ENCODE measurements at places on chromosomes 4 and X. TPM values are rescaled to one million over a fixed set of nuclear protein-coding genes. Genes with fewer than 3 reads are reported as not detected.

The GDPD2 gene
- total RNA-seq = not detected

The RXFP1 gene
- total RNA-seq = not detected

The SPATA4 gene
- total RNA-seq = not detected

The CSAG1 gene
- total RNA-seq = not detected

The MAGEB10 gene
- total RNA-seq = not detected

The OTUD6A gene
- not detected for total RNA-seq

The TKTL2 gene
- not detected for total RNA-seq

GRCh38 chr4:142509881-142510280 lies 336.2 kb downstream of the INPP4B start:
- no peaks in the 10 kb centered on the region for H3K4me1 ChIP-seq
- no peaks in the 10 kb centered on the region for H3K27me3 ChIP-seq
- no peaks in the 10 kb centered on the region for H3K36me3 ChIP-seq
- DNase-seq = no peak
- H3K4me3 ChIP-seq = no peak overlapping the region

GRCh38 chrX:151776181-151776731 lies 41.7 kb downstream of the CNGA2 start:
- DNase-seq = no peak
- no peak overlapping the region for H3K4me3 ChIP-seq
- H3K27ac ChIP-seq = no peak overlapping the region
- no peaks in the 10 kb centered on the region for H3K36me3 ChIP-seq
- H3K27me3 ChIP-seq = no peaks in the 10 kb centered on the region

DNA sequence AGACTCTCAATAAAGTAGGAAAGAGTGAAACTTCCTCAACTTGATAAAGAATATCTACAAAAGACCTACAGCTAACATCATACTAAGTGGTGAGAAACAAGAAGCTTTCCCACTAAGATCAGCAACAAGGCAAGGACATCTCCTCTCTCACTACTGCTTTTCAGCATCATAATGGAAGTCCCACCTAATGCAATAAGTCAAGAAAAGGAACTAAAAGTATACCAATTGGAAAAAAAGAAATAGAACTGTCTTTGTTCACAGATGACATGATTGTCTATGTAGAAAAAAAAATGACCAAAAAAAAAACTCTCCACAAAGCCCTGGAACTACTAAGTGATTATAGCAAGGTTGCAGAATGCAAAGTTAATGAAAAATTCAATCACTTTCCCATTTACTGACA lies 25.1 kb upstream of the SH3RF1 start:
- no peaks in the 10 kb centered on the region for H3K4me1 ChIP-seq
- no peaks in the 10 kb centered on the region for H3K36me3 ChIP-seq
- DNase-seq = no peak
- H3K4me3 ChIP-seq = no peak overlapping the region
- no peak overlapping the region for H3K27ac ChIP-seq
- H3K27me3 ChIP-seq = no peaks in the 10 kb centered on the region

- no peaks in the 10 kb centered on the region for H3K36me3 ChIP-seq
- H3K4me1 ChIP-seq = peaks cover 21% of the 10 kb centered on the region
- H3K27ac ChIP-seq = peak overlapping the region; percentile 23
Measured at GRCh38 chr4:124111922-124112321, 600.6 kb downstream of the ANKRD50 start.

DNA sequence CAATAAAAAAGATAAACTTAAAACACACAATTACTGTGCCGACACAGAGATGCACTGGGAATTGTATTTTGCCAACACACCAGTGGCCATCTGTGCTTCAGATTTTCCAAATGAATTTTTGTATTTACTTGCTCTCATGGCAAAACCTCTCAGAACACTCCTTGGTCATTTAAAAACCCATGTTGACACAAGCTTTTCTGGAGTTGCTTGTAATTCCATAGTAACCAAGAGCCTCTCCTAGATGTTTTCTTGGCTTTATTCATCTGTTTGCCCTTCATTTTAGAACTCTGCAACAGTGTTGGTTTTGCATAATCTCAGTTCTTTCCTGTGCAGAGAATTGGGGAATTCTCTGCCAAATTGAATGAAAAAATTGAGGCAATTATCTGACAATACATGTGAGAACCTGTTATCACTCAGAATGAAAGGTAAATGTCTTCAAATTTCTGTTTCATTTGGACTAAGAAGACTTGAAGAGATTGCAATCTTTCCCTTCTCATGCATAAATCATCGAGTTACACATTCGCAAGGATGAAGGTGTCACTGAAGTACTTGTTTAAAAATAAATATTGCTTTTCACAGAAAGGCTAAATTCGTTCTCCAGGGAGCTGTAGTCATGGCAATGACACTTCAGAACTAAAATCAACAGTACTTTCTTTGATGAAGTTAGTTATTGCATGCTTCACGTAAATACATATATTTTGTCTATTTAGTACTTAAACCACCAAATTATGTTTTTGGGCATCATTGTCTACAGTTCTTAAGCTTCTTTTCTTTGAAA lies 301.8 kb upstream of the CTSO start:
- peaks cover 10% of the 10 kb centered on the region for H3K4me1 ChIP-seq
- H3K27me3 ChIP-seq = no peaks in the 10 kb centered on the region
- H3K4me3 ChIP-seq = no peak overlapping the region
- H3K36me3 ChIP-seq = no peaks in the 10 kb centered on the region

DNA sequence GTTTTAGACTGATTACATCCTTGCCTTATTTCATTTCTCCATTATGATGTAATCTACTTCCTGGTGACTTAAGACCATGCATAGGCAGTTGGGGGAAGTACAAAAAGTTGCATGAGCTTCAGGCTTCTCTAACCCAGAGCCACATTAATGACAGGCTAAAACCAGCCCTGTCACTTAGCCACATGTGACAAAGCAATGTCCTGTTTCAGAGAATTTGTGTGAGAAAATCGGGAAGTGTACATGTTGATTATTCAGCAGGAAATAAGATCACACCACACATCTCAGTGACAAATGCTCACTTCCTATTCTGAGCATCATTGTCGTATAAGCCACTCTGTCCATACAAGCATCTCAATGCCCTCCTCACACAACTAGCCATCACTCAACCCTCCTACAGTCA lies 98.5 kb upstream of the MAGEB16 start:
- no peak overlapping the region for H3K4me3 ChIP-seq
- no peaks in the 10 kb centered on the region for H3K4me1 ChIP-seq
- no peaks in the 10 kb centered on the region for H3K36me3 ChIP-seq
- H3K27ac ChIP-seq = no peak overlapping the region

DNA sequence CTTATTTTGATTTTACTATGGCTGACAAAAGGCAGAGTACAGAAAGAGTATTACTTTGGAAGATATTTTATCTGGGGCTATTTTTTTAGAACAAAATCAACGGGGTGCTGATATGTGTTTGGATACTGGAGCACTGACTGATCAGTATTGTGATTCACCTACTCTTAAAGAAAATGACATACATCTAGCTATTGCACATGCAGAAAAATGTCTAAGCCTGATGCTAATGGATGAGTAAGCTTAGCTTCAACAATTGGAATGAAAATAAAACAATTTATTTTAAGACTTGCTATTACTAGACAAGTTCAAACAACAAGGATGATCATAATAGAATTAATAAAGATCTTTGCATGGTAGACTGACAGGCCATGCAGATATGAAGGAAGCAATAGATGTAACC lies 262.0 kb downstream of the PPP1R2C start:
- no peaks in the 10 kb centered on the region for H3K27me3 ChIP-seq
- no peak overlapping the region for H3K4me3 ChIP-seq
- H3K27ac ChIP-seq = no peak overlapping the region
- H3K36me3 ChIP-seq = no peaks in the 10 kb centered on the region

DNA sequence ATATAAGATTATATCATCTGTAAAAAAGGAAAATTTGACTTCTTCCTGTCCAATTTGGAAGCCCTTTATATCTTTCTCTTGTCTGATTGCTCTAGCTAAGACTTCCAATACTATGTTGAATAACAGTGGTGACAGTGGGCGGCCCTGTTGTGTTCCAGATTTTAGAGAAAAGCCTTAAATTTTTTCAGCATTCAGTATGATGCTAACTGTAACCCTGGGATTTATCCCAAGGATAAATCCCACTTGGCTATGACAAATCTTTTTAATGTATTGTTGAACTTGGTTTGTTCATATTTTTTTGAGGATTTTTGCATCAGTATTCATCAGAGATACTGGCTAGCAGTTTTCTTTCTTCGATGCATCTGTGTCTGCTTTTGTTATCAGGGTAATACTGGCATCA lies 217.2 kb upstream of the ARSJ start:
- no peak overlapping the region for H3K4me3 ChIP-seq
- H3K36me3 ChIP-seq = peaks cover 5% of the 10 kb centered on the region
- H3K27ac ChIP-seq = no peak overlapping the region

GRCh38 chrX:44946771-44947170 lies 73.8 kb downstream of the KDM6A start:
- H3K27ac ChIP-seq = no peak overlapping the region
- H3K27me3 ChIP-seq = no peaks in the 10 kb centered on the region
- peaks cover 1% of the 10 kb centered on the region for H3K36me3 ChIP-seq
- H3K4me1 ChIP-seq = peaks cover 12% of the 10 kb centered on the region
- no peak overlapping the region for H3K4me3 ChIP-seq

DNA sequence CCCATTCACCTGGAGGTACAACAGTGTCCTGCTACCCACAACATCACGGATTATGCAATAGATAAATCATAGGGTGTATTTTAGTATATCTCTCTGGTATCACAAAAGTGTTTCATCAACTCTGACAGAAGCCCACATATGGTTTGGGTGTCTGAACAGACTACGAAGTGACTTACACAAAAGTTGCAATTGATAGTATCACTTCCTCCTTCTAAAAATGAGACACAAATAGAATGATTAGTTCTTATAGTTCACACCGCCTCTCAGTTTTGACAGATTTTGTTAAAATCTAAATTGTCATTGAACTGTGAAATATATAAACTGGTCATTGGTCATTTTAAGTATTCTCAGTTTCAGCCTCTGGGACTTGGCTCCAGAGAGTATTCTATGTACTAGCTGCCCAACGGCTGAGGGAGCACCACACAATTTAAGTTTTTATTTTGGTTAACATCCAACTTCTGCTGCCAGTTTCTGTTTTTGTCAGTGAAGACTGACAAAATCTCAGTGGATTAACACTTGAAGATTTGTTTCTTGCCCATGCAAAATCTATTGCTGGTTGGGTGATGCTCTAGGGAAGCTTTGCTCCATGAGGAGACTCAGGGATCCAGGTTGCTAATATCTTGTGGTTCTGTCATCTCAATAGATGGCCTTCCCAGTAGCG lies 113.8 kb upstream of the PUDP start:
- no peak overlapping the region for H3K4me3 ChIP-seq
- H3K36me3 ChIP-seq = peaks cover 18% of the 10 kb centered on the region
- H3K4me1 ChIP-seq = no peaks in the 10 kb centered on the region
- no peak overlapping the region for H3K27ac ChIP-seq
- H3K27me3 ChIP-seq = no peaks in the 10 kb centered on the region

DNA sequence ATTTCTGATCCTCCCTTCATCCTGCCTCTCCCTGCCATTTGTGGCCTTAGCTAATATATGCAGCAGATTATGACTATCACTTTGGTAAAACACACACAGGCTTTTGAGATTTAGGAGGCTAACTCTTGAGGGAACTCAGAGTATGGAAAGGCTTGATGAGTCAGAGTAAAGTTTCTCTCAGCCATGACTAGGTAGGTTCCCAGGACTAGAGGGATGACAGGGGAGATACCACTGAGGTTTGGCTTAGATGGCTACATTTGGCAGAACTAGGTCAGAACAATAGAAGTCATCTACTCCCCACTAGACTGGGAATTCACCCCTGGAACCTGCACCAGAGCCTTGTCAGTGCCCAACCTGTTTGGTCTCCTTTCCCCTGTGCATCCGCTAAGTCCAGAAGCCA lies 585.7 kb downstream of the TLL1 start:
- H3K36me3 ChIP-seq = peaks cover 5% of the 10 kb centered on the region
- no peak overlapping the region for H3K4me3 ChIP-seq
- no peak overlapping the region for H3K27ac ChIP-seq

- H3K27me3 ChIP-seq = no peaks in the 10 kb centered on the region
- H3K27ac ChIP-seq = no peak overlapping the region
- peaks cover 12% of the 10 kb centered on the region for H3K4me1 ChIP-seq
- no peak for DNase-seq
Measured at GRCh38 chr4:103998756-103999155, 279.0 kb upstream of the TACR3 start.

- H3K4me3 ChIP-seq = no peak overlapping the region
- peaks cover 40% of the 10 kb centered on the region for H3K36me3 ChIP-seq
- no peak overlapping the region for H3K27ac ChIP-seq
Measured at GRCh38 chrX:1389181-1389992, 2.5 kb downstream of the SLC25A6 start.

GRCh38 chrX:70219938-70220764 lies 14.3 kb upstream of the AWAT1 start:
- H3K4me1 ChIP-seq = no peaks in the 10 kb centered on the region
- DNase-seq = no peak
- no peaks in the 10 kb centered on the region for H3K36me3 ChIP-seq
- H3K27me3 ChIP-seq = no peaks in the 10 kb centered on the region
- no peak overlapping the region for H3K4me3 ChIP-seq

DNA sequence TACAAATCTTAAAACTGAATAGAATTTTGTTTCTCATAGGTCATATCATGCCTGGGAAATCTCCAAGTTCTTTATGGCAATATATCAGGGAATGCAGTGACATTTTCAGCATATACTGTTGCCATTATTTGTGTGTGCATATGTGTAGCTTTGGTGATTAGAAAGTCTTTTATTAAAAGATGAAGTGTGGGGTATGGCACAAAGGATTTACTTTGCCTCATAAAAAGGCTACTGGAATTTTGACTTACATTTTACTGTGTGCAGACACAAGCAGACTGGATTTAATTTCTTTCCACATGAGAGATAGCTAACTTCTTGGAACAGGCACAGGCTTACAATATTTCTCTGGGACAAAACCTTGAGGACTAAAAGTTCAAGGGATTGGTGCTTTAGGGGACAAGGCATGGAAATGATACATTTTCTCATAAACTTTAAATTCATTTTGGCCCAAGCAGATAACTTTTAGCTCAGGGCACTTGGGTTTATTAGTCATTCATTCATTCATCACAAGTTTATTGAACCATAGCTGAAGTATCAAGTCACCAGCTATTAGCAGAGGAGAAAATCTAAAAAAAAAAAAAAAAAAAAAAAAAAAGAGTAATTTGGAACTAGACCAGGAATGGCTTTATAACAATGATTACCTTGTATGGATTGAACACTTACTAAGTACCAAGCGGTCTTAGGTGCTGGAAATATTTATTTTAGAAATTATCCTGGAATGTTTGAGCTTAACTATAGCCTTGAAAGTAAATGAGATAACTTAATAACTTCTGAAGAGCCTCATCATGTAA lies 191.5 kb downstream of the SLIT2 start:
- no peak overlapping the region for H3K27ac ChIP-seq
- no peak for DNase-seq
- H3K4me3 ChIP-seq = no peak overlapping the region
- no peaks in the 10 kb centered on the region for H3K36me3 ChIP-seq

DNA sequence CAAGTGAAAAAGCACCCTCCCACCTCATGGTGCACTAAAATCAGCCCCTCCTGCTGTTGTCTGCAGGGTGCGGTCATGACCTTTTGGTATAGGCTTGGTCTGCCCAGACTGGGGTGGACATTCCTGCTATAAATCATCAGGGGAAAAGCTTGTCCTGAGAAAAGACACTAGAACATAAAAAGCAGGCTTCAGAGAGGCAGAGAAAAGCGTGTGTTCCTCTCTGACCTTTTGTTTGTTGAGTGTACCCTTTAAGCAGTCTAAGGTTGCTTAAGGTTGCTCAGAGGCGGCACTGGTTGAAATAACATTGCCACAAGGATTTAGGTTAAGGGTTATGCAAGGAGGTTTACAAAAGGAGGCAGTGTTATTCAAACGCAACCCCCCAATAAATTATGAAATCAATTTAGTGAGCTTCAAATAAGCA lies 43.5 kb downstream of the CCDC158 start:
- no peak overlapping the region for H3K4me3 ChIP-seq
- no peaks in the 10 kb centered on the region for H3K27me3 ChIP-seq
- no peak for DNase-seq
- H3K4me1 ChIP-seq = peaks cover 25% of the 10 kb centered on the region
- no peak overlapping the region for H3K27ac ChIP-seq
- peaks cover 1% of the 10 kb centered on the region for H3K36me3 ChIP-seq
